Putamen (tissue), 1 donor: ENCODE measurements at places on chromosomes 1 and 21.

GRCh38 chr1:89910780-89911179, 84.1 kb upstream of the ZNF326 start:
- no peak for DNase-seq

DNA sequence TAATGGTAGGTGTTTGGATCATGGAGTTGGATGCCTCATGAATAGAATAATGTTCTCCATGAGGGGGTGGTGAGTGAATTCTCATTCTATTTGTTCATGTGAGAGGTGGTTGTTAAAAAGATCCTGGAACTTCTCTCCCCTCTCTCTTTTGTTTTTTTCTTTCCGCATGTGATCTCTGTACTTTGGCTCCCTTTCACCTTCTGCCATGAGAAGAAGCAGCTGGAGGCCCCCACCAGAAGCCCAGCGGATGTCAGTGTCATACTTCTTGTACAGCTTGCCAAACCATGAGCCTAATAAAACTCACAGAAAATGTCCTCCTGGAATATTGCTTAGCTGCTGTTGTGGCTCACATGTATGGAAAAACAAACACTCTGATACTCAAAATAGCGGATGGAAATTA, 1212.3 kb upstream of the NCAM2 start:
- no peak for DNase-seq

- no peak for DNase-seq
Measured at GRCh38 chr1:81128079-81128478, 672.7 kb upstream of the ADGRL2 start.

DNA sequence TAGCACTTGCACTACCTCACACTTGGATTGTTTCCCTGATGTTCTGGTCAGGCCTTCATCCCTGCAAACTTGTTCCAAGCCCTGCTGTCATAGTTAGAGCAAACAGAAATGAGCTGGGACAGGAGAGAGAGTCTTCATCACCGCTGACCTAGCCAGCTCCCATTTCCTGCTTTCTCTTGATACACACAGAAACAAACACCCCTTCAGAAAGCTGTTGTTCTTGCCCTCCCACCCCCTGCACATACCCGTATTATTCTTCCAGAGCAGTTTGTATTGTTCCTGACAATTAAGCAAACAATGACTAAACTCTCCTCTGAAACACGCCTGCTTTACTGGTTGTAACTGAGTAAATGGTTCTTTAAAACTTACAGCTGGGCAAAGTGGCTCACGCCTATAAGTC, 2.9 kb upstream of the SYT2 start:
- DNase-seq: no peak

DNA sequence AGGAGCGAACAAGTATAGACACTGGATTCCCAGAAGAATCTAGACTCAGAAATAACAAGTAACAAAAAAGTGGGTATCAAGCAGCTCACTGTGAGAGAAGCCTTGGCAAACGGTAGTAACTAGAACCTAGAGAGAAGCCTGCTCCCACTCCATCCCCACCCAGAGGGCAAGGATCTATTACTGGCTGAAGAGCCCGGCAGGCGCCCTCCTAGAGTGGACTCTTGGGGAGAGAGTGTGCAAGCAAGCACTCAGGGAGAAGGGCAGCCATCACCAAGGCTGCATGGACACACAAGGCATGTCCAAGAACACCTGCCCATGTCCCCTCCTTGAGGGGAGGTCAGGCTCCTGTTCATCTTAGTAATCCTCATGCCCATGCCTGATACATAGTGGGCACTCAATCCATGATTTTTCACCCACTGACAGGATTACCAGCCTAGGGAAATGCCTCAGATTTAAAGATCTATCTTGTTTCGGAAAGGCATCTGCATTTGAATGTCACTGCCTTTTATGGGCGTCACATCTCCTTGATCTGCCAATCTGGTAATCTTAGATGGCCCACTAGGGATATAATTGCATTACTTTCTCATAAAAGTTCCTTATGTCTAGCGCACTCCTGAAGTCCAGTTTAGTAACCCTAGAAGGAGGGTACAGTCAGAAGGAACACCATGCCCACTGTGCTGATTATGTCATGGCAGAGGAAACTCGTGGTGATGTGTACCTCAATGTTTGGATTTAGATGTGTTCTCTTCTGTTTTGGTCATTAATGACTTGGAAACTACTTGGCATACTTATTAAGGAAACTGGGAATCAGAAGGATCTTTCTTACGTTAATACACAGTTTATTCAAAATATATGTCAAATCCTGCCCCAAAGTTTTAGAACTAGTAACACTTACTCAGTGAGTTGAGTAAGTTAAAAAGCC, 14.4 kb downstream of the CNN3 start:
- no peak for DNase-seq

- DNase-seq: no peak
Measured at GRCh38 chr1:17016317-17016661, 4.6 kb upstream of the ATP13A2 start.

- DNase-seq: peak; percentile 77
Measured at GRCh38 chr1:69737527-69738185, 169.9 kb downstream of the LRRC7 start.

- DNase-seq: peak; percentile 42
Measured at GRCh38 chr1:198876371-198876871, 237.6 kb downstream of the PTPRC start.

- no peak for DNase-seq
Measured at GRCh38 chr1:48206371-48206770, 16.1 kb upstream of the SLC5A9 start.

- no peak for DNase-seq
Measured at GRCh38 chr1:10682449-10683309, 113.8 kb downstream of the CASZ1 start.

DNA sequence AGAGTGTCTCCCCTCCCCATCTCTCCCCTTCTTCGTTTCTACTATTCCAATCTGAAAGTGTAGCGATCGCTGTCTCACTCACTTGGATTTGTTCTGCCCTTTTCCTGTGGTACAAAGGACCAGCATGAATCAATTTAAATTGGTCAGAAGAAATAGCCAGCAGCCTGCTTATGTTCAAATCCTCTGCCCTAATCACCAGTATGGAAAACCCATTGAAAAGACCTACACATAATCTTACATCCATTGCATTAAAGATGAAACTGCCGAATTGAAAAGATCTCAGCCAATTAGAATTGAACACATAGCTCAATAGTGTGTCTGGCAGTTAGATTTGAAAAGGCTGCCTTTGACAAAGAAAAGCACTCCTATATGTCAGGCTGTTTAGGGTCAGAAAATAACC, 122.6 kb downstream of the TNNI3K start:
- no peak for DNase-seq

DNA sequence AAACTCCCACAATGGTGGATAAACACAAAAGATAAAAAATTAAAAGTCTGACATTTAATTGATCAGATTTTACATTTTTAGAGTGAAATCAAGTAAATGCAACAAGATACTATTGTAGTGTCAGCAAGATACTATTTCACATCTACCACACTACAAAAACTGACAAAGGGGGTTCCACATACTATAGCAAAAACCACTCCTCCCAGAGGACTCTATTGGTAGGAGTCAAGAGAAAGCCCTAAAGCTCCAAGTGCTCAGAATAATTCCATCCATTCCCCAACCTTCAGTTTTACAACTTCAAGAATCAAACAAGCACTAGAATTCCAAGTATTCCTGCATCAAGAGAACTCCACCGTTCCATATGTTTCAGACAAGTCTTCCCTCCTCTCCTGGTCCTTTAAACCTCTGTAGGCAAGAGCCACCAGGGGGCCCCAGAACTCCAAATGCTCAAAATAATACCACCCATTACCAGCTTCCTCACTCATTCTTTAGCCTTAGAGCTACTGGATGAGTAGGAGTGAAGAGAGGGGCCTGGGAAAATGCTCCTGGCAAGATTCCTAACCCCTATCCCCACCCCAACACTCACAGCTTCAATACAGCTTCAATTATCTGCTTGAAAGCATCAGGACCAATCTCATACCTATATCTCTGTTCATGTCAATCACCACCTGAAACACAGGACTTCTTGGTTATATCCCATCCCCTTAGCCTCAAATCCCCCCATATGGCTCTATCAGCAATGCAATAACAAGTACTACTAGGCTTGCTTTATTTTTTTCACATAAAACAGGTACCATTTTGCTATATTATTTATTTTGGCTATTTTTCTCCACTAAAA, 9.9 kb downstream of the TOR1AIP2 start:
- no peak for DNase-seq

- no peak for DNase-seq
Measured at GRCh38 chr1:38744452-38745350, 114.9 kb downstream of the RRAGC start.
